ENCODE measurements at places on chromosomes 7 and 10.

- DNase-seq, result no peak
Measured at GRCh38 chr7:157276731-157277562, 59.9 kb upstream of the DNAJB6 start.

GRCh38 chr7:38727184-38727940 lies 96.2 kb upstream of the AMPH start:
- DNase-seq, result no peak

DNA sequence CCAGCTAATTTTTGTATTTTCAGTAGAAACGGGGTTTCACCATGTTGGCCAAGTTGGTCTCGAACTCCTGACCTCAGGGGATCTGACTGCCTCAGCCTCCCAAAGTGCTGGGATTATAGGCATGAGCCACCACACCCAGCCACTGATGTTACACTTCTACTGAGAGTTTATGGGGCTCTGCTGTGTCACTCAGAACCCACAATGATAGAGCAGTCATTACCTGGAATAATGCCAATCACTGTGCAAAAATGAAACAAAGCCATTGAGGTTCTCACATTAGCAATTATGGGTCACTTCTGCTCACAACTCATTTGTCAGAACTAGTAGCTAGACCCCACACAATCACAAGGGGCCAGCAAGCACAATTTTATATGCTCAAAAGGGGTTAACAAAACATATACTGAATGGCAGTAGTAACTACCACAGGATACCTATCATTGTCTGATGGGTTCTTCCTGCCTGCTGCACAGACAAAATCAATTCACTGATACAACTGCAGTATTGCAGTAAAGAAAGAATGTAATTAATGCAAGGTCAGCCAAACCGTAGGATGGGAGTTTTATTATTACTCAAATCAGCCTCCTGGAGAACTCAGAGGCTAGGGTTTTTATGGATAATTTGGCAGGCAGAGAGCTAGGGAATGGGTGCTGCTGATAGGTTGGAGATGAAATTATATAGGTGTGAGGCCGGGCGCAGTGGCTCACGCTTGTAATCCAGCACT lies 72.1 kb upstream of the TRIM24 start:
- DNase-seq, result no peak

DNA sequence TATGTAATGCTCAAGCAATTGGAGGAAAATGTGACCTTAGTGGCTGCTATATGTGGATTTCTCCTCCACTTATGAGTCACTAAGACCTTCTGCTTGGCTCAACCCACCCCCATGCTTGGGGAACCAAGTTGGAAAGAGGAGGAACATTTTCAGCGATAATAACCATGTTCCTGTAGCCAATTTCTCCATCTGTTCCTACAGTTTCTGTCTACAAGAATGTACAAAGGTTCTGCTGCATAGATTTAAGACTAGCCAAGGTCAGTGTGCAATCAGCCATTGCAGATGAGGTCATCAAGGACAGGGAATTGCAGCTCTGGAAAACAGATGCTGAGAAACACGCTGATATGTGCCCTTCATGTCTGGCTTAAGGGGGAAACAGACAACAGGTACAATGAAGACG lies 5.6 kb upstream of the NRCAM start:
- no peak for DNase-seq

- no peak for DNase-seq
Measured at GRCh38 chr10:73634421-73634820, 6.9 kb downstream of the MYOZ1 start.

DNA sequence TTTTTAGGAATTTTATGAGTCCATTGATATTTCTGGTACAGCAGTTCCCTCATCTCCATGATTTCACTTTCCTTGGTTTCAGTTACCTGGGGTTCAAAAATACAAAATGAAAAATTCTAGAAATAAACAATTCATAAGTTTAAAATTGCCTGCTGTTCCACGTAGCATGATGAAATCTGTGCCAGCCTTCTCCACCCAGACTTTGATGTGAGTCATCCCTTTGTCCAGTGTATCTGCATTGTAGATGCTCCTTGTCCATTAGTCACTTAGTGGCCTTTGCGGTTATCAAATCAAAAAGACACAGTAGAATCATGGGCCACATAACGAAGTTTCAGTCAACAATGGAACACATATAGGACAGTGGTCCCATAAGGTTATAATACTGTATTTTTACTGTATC lies 286.9 kb downstream of the PTEN start:
- DNase-seq, result no peak

GRCh38 chr7:47866120-47866519 lies 82.1 kb downstream of the PKD1L1 start:
- no peak for DNase-seq

- no peak for DNase-seq
Measured at GRCh38 chr7:24669971-24670591, 87.2 kb downstream of the GSDME start.

DNA sequence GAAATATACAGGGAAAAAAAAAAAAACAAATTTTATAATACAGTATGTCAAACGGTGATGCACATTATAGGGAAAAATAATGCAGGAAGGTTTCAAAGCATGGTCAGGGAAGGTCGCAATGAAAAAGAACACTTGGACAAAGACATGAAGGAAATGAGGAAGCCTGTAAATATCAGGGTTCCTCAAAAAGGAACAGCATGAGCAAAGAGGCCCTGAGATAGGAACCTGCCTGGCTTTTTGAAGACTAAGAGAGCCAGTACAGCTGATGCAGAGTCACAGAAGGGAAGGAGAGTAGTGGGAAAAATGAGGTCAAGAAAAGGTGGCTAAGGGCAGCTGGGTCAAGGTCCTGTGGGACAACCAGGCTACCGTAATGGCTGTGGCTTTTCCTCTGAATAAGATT lies 1.9 kb downstream of the VPS41 start:
- DNase-seq, result no peak

DNA sequence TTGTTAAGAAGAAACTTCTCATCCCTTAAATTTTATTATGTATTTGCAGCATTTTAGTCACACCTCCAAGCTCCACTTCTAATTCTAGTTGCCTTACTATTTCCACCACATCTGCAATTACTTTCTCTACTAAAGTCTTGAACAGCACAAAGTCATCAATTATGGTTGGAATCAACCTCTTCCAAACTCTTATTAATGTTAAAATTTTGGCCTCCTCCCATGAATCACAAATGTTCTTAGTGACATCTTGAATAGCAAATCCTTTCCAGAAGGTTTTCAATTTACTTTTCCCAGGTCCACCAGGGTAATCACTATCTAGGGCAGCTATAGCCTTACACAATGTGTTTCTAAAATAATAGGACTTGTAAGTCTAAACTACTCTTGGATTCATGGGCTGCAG lies 126.3 kb upstream of the POM121L12 start:
- DNase-seq, result no peak

DNA sequence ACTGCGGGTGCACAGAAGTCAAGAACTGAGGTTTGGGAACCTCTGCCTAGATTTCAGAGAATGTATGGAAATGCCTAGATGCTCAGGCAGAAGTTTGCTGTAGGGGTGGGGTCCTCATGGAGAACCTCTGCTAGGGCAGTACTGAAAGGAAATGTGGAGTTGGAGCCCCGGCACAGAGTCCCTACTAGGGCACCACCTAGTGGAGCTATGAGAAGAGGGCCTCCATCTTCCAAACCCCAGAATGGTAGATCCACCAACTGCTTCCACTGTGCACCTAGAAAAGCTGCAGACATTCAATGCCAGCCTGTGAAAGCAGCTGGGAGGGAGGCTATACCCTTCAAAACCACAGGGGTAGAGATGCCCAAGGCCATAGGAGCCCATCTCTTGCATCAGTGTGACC lies 1336.0 kb upstream of the CELF2 start:
- DNase-seq, result no peak
